Substantia nigra (tissue), 51 donors: ENCODE measurements at places on chromosomes 3 and 15.

- no peak for DNase-seq
These were observed 128.5 kb upstream of the ZNF717 start for GRCh38 chr3:75913800-75914350.

GRCh38 chr3:182717216-182717615, 76.1 kb upstream of the ATP11B start:
- DNase-seq, result no peak

- no peak for DNase-seq
These were observed 57.1 kb upstream of the CHRNA7 start for GRCh38 chr15:31973197-31973596.

GRCh38 chr3:13016083-13016720, 57.0 kb downstream of the IQSEC1 start:
- DNase-seq, result no peak

DNA sequence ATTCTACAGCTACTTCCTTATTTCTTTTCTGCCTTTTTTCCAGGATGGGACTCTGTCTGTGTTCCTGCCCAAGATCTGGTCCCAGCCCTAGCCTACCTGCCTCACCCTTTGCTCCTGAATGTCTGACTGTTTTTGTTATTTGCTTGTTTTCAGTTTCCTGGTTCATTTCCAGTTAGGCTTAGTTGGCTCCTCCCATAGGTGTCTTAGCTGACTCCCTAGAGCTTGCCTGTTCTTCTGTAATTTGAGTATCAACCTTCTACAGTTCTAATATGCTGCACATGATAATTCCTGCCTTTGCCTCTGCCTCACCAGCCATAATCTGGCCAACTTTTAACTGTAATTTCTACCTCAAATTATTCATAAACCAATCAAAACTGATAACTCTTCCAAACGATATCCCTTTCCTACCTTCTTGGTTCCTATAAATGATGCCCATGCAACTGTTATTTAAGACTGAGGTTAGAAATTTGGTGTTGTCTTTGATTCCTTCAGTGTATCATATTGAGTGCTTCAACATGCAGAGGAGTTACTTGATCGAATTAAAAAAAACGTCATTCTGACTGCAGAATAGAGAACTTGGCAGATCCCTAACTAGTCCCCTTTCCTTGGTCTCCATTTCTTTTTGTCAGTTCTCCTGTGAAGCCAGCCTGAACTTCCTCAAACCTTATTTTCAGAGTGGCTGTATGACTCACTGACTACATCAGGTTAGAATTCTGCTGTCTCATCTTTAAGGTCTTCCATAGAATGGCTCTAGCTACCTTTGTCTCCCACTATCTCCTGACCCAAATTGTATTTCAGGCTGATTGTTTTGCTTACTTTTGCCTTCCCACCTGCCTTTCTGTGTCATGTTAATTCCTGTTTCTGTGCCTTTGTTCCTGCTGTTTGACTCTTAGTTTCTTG, 8.4 kb downstream of the GOLM2 start:
- no peak for DNase-seq

- DNase-seq, result no peak
These were observed 7.7 kb downstream of the CXCR6 start for GRCh38 chr3:45950686-45951600.

DNA sequence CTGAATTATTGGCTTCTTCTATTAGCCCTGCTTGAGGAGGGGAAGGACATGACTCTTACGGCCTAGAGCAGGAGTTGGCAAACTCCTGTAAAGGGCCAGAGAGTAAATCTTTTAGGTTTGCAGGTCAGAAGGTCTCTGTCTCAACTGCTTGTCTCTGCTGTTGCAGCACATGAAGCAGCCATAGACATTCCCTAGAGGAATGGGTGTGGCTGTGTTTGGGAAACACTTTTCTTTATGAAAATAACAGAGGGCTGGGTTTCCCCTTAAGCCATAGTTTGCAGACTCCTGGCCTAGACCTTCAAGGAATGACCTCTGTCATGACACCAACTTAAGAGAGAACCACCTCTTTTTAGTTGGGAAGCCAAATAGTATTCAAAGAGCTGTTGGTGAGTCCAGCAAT, 10.3 kb downstream of the TRAK1 start:
- DNase-seq, result no peak

- DNase-seq, result no peak
These were observed 79.4 kb upstream of the PLXNA1 start for GRCh38 chr3:126903521-126903920.

- DNase-seq, result no peak
These were observed 135.0 kb upstream of the UBE2E2 start for GRCh38 chr3:23068016-23068728.
